ENCODE measurements at places on chromosomes 4 and X. TPM values are rescaled to one million over a fixed set of nuclear protein-coding genes. Genes with fewer than 3 reads are reported as not detected.
A peak's percentile ranks its signal among the peaks of the same experiment; 100 is the strongest.

Gene SPANXN3
- not detected for total RNA-seq

GRCh38 chr4:1408418-1408817 lies 2.2 kb upstream of the NKX1-1 start:
- no peak for DNase-seq

- DNase-seq: no peak
Observed at GRCh38 chr4:168569066-168569930, 72.4 kb downstream of the PALLD start.

DNA sequence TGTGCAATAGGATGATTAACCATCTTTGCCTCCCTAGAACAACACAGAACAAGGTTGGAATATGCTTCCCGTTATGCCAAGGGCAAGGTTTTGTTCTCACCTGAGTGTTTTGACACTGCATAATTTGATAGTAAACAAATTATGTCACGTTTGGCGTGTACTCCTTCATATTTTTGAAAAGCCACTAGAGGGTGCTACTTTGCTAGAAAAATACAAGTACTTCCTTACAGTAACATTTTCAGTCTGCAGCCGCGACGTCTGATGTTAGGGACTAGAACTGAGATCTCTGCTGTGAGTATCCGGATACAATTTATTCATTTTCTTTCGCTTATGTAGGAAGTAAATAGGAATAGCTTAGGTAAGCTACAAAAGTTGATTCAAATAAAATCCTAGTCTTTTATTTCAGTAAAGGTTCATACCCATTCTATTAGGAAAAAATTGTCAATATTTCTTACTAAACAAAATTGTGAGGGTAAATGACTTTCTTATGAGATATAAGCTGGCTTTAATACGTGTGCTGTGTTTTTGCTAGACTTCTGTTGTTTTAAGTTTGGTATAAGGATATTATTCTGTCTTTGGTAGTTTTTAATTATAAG lies 181.1 kb upstream of the WDFY3 start:
- DNase-seq: no peak

DNA sequence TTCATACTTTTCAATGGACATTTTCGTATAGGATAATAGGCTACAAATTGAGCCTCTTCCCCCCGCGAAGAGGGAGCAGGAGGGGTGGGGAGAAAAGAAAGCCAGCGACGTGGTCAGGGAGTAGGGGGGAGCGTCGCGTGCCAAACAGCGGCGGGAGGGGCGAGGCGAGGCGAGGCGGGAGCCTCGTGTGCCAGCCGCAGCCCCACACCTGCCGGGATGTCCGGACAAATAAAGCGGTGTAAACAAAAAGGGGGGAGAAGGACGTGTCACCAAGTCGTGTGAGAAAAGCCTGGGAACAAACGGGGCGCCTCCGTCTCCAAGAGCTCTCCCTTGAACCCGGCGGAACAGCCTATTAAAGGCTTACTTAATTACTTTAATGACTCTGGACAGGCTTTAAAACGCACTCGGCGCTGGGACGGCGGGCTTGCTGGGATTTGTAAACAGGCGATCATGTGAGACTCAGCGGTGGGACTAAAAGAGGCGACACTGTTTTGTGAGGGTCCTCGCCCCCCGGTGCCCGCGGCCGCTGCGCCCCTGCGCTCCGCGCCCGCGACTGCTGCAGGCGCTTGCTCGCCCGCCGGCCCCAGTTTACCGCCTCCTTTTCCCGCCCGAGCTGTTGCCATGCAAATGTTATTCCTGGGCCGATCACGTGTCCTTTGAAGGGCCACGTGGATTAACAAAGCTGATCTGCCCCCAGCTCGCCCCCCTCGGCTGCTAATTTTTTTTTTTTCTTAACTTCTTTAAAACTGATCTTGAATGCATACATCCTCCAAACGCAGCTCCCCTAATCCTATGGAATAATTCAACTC lies at the start of gene HELT:
Gene HELT, plus strand, starts transcription at position 527 of the 809 bp plus-strand sequence. CDS start 439 bp downstream, outside the sequence.
- no peak for DNase-seq

GRCh38 chrX:66022632-66023384 lies 17.1 kb downstream of the VSIG4 start:
- no peak for DNase-seq

DNA sequence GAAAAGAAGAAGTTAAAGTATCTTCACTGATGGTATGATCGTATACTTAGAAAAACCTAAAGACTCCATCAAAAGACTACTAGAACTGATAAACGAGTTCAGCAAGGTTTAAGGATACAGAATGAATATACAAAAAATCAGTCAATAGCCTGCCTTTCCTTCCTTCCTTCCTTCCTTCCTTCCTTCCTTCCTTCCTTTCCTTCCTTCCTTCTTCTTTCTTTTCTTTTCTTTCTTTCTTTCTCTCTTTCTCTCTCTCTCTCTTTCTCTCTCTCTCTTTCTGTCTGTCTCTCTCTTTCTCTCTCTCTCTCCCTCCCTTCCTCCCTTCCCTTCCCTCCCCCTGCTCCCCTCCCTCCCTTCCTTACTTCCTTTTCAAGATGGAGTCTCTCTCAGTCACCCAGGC lies 362.7 kb downstream of the BMPR1B start:
- DNase-seq: no peak

- DNase-seq: no peak
Observed at GRCh38 chr4:25161593-25161950, 1.3 kb upstream of the SEPSECS start.

Gene PASD1
- total RNA-seq: not detected

DNA sequence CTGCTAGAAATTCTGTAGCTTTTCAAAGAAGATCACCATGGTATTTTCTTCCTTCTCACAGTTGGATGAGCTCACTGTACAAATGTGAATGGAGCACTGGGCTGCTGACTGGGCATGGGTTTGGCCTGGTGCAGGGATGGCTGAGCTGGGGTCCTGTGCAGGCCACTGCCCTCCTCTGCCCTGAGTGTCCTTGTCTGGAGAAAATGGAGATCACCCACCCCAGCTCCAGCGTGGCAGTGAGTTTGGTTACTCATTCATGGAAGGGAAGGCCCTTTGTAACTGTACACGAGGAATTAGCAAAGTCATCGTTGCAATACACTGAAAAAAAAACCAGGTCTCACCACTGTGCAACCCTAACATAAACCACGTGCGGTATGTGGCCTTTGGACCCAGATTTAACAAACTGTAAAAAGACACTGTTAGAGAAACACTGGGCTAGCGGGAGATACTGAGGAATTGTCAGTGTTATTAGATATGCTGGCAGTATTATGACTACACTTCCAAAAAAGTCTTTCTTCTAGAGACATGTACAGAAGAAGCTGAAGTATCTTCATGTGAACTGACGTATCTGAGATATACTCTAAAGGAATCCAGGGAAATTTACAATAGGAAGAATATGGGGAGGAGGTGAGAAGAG lies 16.1 kb upstream of the TBC1D14 start:
- DNase-seq: peak; percentile 91

DNA sequence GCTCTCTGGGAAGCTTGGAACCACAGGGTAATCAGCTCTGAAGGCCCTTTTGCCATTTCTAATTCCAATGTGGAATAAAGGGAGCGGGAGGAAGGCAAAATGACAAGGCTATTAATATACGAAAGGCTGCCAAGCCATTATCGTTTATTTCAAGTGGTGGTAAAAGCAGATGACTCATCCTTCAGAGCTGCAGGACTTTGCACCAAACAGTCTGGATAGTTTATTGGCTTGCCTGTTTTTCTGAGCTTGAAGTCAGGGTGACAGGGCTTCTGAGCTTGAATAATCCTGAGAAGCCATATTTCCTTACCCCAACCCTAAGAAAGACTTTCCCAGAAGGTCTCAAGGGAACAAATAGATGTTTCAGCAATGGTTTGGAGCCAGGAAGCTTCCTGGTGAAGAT lies 7.7 kb upstream of the GABRE start:
- DNase-seq: no peak

Gene RHOXF1
- total RNA-seq: not detected

- no peak for DNase-seq
Observed at GRCh38 chr4:148376151-148376550, 66.1 kb downstream of the NR3C2 start.

GRCh38 chrX:11472879-11473278 lies 179.7 kb downstream of the AMELX start:
- DNase-seq: no peak

DNA sequence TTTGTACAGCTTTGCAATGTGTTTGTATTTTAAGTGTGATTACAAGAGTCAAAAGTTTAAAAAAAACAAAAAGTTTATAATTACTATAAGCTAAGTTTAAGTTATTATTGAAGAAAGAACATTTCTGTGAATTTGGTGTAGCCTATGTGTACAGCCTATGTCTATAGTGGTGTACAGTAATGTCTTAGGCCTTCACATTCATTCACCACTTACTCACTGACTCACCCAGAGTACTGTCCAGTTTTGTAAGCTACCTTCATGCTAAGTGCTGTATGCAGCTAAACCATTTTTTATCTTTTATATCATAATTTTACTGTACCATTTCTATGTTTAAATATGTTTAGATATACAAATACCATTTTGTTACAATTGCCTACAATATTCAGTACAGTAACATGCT lies 182.3 kb downstream of the RPA4 start:
- DNase-seq: no peak

DNA sequence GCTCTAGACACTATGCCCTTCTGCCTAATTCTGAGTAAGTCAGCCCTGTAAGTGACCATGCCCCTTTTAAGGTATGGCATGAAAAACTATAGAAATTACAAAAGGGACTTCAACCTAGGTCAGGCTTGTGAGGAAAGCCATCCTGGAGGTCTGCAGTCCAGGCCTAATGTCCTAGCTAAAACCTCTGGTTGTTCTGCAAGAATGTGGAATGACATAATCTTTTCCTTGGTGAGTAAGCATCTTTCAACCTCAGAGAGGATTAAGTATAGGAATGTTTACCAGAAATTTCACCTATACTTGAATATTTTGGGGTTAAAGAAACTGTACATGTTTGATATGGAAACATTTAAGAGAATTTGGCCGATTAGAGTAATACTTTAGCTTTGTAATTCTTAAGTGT lies 23.8 kb upstream of the HPSE start:
- DNase-seq: no peak

DNA sequence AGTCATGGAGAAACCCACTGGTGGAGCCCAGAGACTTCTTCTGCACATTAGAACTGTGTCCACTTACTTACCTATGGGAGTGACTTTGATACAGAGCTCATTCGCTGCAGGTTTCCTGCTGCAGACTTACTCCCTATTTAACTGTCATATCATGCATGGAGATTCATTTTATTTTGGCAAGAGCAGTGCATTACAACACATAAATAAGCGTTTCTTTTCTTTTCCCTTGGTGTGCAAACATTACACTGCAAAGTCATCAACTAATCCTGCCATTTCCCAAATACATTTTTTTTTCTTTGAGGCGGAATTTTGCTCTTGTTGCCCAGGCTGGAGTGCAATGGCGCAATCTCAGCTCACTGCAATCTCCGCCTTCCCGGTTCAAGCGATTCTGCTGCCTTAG lies 230.9 kb upstream of the SFRP2 start:
- no peak for DNase-seq

GRCh38 chrX:310621-311155 lies 7.9 kb downstream of the GTPBP6 start:
- no peak for DNase-seq

Gene CXCL10
- 0.15 TPM for total RNA-seq

DNA sequence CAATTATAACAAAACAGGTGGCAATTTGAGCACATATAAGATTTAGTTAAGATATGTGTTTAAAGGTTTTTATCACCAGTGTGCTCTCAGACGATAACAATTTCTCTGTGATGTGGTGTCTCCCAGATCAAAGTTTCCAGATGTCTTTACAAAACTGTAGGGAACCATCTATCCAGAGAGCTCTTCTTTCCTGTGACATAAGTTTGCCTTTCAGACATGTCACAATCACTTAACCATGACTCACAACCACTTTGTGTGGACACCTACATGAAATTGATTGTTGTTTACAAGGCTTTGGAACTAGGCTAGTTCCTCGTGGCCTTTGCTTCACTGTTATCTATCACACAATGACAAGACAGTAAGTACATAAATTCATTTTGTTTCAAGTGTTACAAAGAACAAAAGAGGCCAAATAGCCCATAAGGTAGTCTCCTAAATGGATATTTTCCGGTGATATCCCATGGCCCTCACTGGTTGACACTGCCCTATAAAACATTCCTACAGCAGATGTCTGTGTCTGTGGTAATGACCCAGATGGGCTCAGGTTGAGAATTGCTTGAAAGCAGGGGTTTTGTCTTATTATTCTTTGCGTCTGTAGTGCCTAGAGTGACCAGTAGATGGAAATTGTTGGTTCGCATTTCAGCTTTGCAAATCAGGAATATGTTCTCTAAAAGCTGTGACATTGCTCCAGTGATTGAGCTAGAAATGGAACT lies 297.8 kb upstream of the FAM241A start:
- no peak for DNase-seq

Gene CNKSR2
- total RNA-seq: 2.2 TPM

Gene RASL11B
- total RNA-seq: 0.60 TPM

DNA sequence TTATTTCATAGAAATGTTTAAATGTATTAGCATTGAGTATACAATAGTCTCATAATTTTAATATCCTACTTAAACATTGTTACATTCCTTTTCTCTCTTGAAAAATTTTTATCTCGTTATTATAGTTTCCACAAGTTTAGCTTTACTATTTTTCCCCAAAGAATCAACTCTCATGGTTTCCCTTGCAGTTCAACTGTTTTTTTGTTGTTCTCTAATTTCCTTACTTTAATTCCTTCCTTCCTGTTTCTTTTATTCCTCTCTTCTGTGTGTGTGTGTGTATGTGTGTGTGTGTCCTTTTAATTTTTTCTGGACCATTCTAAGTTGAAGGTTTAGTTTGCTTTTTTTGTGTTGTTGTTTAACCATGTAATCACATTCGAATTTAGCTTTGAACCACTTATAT lies 171.1 kb downstream of the GASK1B start:
- DNase-seq: no peak

Gene FMR1NB
- not detected for total RNA-seq

GRCh38 chr4:41792166-41792565 lies 43.6 kb upstream of the PHOX2B start:
- no peak for DNase-seq

Gene GABRG1
- total RNA-seq: not detected

Gene NDUFA1
- total RNA-seq: 62.6 TPM

- DNase-seq: no peak
Observed at GRCh38 chrX:1536712-1537030, 314 bp downstream of the P2RY8 start.

Gene NHS
- total RNA-seq: 0.10 TPM

DNA sequence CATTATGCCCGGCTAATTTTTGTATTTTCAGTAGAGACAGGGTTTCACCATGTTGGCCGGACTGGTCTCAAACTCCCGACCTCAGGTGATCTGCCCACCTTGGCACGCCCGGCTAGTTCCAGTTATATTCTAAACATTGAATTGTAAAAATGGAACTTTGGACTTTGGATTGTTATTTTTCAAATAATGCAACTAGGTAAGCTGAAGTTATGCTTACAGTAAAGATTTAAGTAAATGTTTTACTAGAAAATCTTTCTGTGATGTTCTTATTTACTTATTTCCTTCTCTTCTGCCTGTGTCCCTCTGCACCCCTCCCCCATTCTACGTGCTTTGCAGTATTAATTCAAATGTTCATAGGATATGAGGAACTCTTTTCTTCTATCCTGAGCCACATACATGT lies 26.1 kb downstream of the GK start:
- DNase-seq: peak; percentile 47

- no peak for DNase-seq
Observed at GRCh38 chr4:110830461-110830860, 207.6 kb upstream of the PITX2 start.

Gene WAS
- 3.2 TPM for total RNA-seq

Gene RIBC1
- total RNA-seq: 0.38 TPM

All from left lobe of liver (tissue), 2 donors.